ENCODE measurements at places on chromosomes 16 and 17. TPM values are rescaled to one million over a fixed set of nuclear protein-coding genes. Genes with fewer than 3 reads are reported as not detected.

GRCh38 chr16:11349599-11350276, 4.5 kb downstream of the RMI2 start:
- DNase-seq, result no peak

DNA sequence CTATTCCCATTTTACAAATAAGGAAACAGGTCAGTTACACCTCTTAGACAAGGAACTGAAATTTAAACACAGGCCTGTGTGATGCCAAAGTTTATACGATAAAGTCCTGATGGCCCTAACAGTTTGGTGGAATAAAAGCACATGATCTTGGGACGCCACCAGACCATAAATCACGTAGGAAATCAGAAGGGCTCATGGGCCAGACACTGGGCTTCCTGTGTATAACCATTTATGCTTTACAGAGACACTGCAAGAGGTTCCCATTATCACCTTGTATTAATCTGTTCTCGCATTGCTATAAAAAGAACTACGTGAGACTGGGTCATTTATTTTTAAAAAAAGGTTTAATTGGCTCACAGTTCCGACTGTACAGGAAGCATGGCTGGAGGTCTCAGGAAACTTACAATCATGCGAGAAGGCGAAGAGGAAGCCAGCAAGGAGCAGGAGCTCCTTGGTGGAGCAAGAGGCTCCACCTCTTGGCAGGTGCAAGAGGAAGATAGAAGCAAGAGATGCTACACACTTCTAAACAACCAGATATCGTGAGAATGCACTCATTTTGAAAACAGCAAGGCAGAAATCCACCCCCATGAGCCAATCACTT, 124.0 kb upstream of the MON1B start:
- DNase-seq, result no peak

The TMIGD1 gene
- total RNA-seq, result not detected

The TMEM235 gene
- not detected for total RNA-seq

The UMOD gene
- total RNA-seq, result not detected
